GOT3 (cell line): ENCODE measurements at places on chromosomes 3 and 15.

GRCh38 chr3:128285967-128286321 is 132.7 kb downstream of the EEFSEC start:
- no peak for DNase-seq

- no peak for DNase-seq
These were observed 303.4 kb upstream of the MME start for GRCh38 chr3:154776549-154777225.

DNA sequence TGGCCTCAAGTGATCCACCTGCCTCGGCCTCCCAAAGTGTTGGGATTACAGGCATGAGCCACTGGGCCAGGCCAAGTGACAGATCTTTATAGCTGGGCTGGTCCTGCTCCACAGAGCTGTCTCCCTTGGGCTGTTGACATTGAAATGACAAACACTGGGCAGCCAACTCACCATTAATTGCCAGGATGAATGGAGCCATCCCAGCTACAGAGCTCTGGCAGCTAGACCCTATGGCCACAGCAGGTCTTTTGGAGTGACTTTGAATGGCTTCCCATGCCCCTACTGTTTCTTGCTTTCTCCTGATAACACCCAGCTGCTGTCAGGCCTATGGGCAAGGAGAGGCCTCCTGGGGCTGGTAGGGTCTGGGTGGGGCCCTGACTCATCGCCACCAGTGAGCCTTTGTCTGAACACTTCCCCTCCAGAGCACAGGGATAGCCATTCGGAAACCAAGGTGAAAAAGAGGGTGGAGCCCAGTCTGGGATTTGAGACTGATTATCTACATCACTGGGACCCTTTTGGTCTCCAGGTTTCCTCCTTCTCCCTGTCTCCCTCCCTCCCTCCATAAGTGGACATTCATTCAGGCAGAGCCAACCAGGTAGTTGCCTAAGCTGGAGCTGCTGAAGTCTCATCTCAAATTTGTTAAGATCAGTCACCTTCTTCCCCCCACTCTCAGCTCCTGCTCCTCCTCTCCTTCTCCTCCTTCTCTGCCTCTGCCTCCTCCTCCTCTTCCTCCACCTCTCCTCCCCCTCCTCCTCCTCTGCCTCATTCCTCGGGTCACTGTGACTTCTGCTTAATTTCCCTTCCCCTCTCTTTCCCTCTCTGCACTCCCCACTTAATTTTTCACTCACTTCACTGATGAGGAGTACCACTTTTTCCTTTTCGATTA is 34.0 kb downstream of the BHLHE40 start:
- no peak for DNase-seq

DNA sequence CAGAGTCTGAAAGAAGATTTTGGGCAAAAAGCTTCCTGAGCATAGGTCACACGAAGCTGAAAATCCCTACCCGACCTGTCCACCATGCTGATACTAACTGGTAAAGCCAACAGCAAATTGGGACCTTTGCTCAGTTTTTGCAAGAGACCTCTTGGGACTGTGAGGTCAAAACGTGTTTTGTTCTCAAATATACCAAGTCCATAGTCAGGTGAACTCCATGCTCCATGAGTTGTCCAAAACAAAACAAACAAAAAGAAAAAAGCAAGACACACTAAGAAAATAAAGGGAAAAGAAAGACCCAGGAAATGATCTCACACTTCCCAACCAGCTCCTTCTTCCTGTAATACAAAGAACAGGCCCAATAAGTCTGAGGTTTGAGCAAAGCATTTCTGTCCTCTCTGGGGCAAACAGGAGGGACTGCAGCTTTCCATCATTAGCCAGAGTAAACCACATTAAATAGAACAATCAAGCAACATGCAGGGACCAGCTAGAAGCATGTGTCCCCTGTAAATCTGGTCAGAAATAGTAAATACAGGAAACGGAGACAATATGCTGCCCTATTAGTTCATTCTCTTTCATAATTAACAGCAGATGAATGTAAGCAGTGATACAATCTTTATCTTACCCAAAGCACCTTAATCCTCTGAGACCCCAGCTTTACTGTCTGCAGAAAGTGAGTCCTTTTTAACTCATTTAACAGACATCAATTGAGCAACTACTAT is 125.0 kb upstream of the LIPC start:
- DNase-seq = no peak

- no peak for DNase-seq
These were observed 8.3 kb upstream of the JMJD7 start for GRCh38 chr15:41819455-41820050.

- DNase-seq = no peak
These were observed 94.0 kb upstream of the MEX3B start for GRCh38 chr15:82139823-82140268.

DNA sequence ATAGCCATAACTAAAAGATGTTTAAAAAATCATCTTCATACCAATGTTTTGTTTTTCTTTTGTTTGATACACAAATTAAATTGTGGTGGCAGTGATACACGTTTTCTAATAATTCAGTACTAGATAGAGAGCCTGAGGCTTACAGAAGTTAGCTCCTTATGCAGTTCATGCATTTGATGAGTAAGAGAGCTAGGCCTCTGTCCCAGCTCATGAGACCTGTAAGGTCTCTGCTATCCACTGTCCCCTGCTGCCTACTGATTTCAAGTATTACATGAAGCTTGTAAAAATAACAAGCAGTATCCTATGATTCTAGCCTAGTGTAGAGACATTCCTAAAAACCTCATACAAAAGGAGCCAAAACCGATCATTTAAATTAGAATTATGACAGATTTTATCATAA is 144.5 kb downstream of the MBNL1 start:
- no peak for DNase-seq

DNA sequence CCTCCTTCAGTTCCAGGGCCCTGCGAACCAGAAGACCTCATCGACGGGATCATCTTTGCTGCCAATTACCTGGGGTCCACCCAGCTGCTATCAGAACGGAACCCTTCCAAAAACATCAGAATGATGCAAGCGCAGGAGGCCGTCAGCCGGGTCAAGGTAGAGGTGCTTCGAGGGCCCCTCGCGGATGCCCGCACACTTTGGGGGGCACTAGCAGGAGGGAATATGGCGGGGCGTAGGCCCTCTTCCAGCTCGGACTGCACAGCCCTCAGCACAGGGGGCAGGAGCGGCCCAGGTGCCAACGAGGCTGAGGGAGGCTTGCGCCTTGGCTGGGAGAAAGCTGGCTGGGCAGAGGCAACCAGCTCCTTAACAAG is 176.6 kb downstream of the NSMCE3 start:
- no peak for DNase-seq

- no peak for DNase-seq
These were observed 17.9 kb downstream of the RIOX2 start for GRCh38 chr3:97954228-97954827.

- no peak for DNase-seq
These were observed at the start of gene CRABP1 for GRCh38 chr15:78340231-78341056. Gene CRABP1, plus strand, starts transcription at chr15:78340353. Its CDS starts 76 bp downstream, at chr15:78340429.

DNA sequence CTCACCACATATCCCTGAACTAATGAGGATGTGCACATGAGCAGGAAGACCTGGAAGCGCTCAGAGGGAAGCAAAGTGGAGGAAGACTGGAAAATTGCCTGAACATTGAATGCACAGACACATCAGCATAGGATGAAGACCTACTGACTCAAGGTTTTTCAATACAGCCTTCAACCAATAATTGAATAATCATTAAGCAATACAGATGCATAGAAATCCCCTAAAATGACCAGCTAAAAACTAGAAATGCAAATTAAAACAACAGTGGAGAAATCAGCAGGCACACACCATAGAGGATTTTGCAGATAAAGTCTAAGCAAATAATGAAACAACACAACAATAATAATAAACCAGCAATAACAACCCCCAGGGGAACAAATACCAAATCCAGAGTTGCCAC is 80.4 kb downstream of the CEP152 start:
- no peak for DNase-seq

DNA sequence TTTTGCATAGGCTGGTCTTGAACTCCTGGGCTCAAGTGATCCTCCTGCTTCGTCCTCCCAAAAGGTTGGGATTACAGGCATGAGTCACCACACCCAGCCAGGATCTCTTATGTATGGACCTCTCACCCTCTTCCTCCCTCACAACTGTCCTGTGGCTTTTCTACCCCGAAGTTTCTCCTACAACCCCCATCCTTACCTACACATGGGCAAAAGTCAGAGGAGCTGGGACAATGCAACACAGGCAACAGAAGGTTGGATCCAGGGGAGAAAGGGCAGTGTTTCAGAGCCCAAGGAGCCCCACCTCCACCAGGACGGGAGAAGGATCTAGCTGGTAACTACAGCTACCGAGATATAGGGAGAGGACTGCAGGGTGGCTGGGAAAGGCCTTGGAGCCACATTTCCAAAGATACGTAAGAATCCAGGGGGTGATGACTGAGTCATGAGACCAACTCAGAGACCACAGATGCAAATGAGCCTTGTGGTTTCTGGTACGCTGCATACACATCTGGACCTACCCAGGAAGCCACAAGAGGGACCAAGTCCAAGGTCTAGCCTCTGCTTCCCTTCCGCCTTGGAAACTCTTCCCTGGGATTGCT is 13.6 kb downstream of the IGDCC4 start:
- DNase-seq = no peak

- no peak for DNase-seq
These were observed 8.3 kb downstream of the HDGFL3 start for GRCh38 chr15:83199288-83199687.

DNA sequence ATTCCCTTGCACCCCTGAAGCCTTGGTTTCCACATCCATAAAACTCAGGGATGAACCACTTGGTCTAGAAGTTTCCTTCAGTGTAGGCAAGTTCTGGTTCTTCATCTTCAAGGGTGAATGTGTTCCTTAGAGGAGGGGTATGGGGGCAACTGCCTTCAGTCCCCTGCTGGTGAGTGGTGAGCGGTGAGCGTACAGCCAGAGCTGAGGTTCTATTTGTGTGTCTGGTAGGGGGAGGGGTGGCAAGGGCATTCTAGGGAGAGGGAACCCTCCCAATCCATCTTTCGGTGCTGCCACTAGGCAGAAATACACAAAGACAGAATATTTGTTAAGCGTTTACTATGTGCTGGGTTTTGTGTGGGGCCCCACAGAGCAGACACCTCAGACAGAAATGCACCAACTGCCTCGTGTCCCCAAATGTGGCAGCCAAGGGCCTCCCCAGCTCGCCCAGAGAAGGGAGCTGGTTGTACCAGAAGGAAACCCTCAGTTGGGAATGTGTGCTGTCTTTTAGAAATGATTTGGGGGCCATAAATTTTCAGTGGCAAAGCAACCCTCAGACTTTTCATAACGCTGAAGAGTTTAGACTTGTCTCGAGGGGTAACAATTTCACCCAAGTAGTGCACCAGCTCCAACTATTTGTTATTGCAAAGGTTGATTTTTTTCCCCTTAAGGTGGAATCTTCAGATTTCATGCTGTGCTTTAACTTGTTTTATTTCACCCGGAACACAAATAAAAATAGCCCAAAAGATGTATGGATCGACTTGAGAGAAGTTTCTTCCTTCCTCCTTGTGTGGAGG is 137.6 kb downstream of the FBLN2 start:
- DNase-seq = no peak

DNA sequence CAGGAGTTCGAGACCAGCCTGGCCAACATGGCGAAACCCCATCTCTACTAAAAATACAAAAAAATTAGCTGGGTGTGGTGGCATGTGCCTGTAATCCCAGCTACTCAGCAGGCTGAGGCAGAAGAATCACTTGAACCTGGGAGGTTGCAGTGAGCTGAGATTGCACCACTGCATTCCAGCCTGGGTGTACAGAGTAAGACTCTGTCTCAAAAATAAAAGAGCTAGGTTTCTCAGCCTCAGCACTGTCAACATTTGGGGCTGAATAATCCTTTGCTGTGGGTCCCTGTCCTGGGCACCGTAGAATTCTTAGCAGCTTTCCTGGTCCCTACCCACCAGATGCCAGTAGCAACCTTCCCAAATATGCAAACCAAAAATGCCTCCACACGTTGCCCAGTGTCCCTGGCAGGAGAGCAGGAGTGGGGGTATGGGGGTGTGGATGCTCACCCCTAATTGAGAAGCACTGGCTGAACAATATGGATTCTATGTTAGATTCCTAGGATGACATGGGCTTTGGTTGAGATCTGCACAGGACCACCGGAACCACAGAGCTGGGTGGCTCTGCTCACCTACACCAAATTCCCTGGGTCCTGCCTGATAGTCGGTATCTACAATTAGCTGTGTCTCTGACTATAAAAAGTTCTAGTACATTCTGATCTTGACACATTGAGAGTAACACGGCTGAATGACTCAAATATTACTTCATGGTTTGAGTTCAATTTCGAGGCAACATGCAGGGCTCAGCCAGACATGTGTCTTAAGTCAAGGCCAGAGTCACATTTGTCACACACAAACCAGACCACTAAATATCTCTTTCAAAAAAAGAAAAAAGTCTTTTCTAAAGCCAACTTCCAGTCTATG is 577.0 kb upstream of the MDFIC2 start:
- no peak for DNase-seq

- DNase-seq = no peak
These were observed at the start of gene WNT5A for GRCh38 chr3:55486857-55487380. Gene WNT5A, minus strand, starts transcription at chr3:55487306. Its CDS starts 321 bp downstream, at chr3:55486985.

GRCh38 chr3:113600418-113601182 is 68.2 kb downstream of the SIDT1 start:
- DNase-seq = no peak

GRCh38 chr3:54783611-54784010 is 144.2 kb downstream of the LRTM1 start:
- DNase-seq = no peak
